ENCODE measurements at places on chromosomes 1 and 21.

GRCh38 chr1:232664844-232665777 lies 35.2 kb upstream of the SIPA1L2 start:
- no peak for DNase-seq

- DNase-seq = no peak
Observed at GRCh38 chr1:224213438-224214119, 30.5 kb downstream of the DEGS1 start.

DNA sequence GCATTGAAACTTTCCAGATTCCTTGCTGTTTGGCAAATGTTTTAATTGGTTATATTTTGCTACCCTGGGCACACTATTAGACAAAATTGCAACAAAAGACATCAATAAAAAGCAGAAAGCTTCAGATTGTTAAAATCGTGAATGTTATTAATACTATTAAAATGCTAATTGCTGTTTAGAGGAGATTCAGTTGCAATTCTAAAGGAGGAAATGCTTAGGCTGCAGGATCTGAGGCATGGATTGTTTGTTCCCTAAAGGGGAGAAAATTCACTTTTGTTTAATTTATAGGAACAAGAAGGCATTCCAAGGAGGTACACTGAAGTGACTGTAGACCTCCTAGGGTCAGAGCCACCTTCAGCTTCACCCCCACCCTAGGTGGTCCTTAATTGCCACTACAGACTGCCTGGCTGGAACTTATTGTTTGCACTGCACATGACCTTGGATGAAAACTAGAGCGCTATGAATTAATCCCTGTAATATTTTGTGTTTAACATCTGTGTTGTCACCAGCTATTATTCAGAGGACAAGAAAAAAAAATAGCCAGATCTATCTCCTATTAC lies 1266.9 kb upstream of the ADGRL2 start:
- DNase-seq = no peak

DNA sequence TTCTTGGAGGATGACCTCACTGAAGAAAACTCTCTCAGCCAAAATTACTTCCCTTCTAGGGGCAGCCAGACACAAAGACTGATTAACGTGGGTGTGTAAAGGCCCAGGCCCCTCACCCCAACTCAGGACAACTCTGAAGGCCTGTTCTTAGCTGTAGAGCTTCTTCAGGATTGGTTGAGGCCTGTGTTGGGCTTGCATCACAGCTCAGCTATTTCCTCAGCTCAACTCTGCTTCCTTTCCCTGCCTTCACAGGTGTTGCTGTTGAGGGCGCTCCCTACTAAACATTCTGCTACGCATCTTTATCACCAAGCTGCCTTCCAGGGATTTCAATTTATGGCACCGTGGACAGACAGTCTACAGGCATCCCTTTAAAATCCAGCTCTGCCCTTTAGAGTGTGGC lies 36.8 kb downstream of the MAB21L3 start:
- DNase-seq = no peak

DNA sequence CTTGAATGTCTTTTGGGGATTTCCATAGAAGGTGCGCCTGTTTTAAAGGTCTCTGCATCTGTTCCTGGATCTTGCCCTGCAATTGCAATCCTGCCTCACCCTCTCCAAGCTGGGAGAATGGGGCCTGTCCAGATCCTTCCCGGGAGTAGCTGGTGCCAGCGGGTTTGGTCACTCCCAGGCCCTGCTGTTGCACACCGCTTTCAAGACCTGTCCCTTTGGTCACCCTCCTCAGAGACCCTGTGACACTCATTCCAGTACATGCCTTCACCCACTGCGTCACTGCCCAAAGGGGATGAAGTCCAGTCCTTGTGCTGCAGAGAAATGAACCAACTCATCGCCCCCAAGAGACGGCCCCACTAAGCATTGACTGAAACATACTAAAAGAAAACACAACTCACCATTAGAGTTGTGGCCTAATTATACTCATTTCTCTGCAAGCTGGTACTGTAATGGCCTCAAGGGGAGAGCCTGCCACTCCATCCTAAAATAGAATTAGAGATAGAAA lies 1.9 kb upstream of the IRF2BP2 start:
- no peak for DNase-seq

GRCh38 chr1:114559356-114559755 lies 22.1 kb downstream of the BCAS2 start:
- no peak for DNase-seq

- DNase-seq = no peak
Observed at GRCh38 chr1:223834660-223835263, 11.0 kb downstream of the TP53BP2 start.

- DNase-seq = no peak
Observed at GRCh38 chr1:112878321-112878720, 77.7 kb downstream of the SLC16A1 start.

Data from GM12892 (cell line).